Neural progenitor cell (in vitro differentiated cells): ENCODE measurements at places on chromosomes 3 and 15. TPM values are rescaled to one million over a fixed set of nuclear protein-coding genes. Genes with fewer than 3 reads are reported as not detected.

The PXYLP1 gene
- total RNA-seq, result 30.5 and 36.3 TPM in 2 replicates

The PLA1A gene
- not detected in 2 replicates for total RNA-seq

DNA sequence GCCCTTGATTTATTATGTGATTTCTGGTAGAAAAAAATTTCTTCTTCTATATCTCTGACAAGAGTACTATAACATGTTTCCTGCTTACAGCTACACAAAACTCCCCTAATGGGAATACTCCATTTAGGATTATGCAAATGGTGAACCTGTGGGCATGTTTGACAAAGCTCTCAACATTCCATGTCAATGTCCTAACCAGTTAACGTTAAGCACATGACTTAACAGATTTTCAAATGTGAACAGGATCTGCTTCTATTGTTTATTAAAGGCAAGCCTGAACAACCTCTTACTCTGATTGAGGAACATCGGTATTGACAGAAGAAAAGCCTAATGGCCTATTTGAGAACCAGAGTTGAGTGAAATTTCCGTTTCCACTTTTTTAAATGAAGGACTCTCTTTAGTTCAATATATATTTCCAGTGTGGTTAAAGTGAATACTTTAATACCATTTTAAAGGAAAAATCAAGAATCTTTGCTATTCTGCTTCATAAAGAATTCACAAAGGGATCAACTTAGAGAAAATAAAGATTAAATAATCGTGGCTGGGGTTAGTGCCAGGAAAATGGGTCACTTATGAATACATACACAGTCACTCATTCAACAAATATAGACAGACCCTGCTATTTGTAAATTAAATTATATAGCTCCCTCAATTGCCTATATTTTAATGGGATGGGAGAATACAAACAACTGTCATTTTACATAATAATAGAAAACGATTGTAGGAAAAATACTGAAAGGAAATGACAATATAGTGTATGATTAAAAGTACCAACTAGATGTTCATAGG is 300.3 kb upstream of the CBLB start:
- no peaks in the 10 kb centered on the region for H3K27me3 ChIP-seq
- H3K27ac ChIP-seq, result no peak overlapping the region
- no peak overlapping the region for H3K4me3 ChIP-seq
- H3K36me3 ChIP-seq, result no peaks in the 10 kb centered on the region
- DNase-seq, result peak; percentile 2

The PP2D1 gene
- not detected in 2 replicates for total RNA-seq

- peaks cover 6% of the 10 kb centered on the region for H3K4me1 ChIP-seq
- no peaks in the 10 kb centered on the region for H3K27me3 ChIP-seq
- no peak for DNase-seq
- no peak overlapping the region for H3K27ac ChIP-seq
Measured at GRCh38 chr3:7651274-7651673, 790.4 kb downstream of the GRM7 start.

DNA sequence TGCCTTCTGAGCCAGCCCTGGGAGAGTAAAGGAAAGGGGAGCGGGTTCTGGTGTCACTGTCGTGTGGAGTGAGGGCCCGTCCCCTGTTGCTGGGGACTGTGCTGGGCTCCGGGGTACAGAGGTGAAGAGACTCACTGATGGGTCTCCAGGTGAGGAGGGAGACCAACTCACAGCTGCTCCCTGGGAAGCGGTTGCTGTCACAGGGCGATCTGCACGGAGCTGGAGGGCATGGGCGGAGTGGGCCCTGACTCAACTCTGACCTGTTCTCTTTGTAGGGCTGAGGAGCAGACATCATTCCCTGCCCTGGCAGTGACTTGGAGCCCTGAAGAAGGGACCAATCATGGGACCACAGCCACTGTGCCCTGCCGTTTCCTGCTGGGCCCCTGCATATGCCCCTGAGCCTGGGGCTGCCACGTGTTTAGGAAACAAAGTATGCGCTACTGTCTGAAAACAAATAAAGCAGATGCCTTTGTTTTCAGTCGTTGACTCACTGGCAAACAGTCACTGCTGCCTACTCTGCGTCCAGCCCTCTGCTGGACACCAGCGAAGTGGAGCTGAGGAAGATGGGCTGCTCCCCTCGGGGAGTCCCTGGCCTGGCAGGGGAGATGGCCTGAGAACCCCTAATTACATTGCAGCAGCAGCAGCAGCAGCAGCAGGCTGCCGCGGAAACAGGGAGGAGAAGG is 22.9 kb upstream of the PLXNA1 start:
- no peak overlapping the region for H3K4me3 ChIP-seq
- peak; percentile 73 for DNase-seq
- H3K4me1 ChIP-seq, result peaks cover 10% of the 10 kb centered on the region
- H3K27me3 ChIP-seq, result no peaks in the 10 kb centered on the region
- no peaks in the 10 kb centered on the region for H3K36me3 ChIP-seq

DNA sequence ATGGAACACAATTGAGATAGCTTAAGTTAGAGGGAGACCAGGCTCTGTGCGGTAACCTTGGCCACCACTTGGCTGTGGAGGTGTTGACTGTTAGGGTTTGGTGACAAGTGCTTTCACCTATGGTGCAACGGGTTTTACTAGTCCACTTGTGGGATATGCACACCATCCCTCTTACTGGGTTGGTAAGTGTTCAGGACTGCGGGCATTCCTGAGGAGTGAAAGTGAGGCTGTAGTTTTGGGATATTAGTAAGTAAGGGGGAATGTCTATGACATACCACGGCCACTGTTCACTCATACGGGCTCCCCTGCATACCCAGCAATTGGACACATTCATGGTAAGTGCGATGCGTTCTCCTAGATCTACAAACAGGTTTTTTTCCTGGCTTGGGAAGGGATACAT is 8.0 kb upstream of the RAD54L2 start:
- no peaks in the 10 kb centered on the region for H3K36me3 ChIP-seq
- H3K27ac ChIP-seq, result no peak overlapping the region
- H3K4me1 ChIP-seq, result no peaks in the 10 kb centered on the region
- no peaks in the 10 kb centered on the region for H3K27me3 ChIP-seq

GRCh38 chr3:25768851-25769250 is 14.4 kb downstream of the NGLY1 start:
- H3K27me3 ChIP-seq, result no peaks in the 10 kb centered on the region
- peaks cover 19% of the 10 kb centered on the region for H3K36me3 ChIP-seq
- no peaks in the 10 kb centered on the region for H3K4me1 ChIP-seq
